ENCODE measurements at places on chromosomes 11 and 22.

GRCh38 chr11:44883277-44883676 lies 67.4 kb downstream of the TP53I11 start:
- no peak for DNase-seq

- DNase-seq, result no peak
These were observed 14.3 kb upstream of the ARRB1 start for GRCh38 chr11:75365711-75366181.

DNA sequence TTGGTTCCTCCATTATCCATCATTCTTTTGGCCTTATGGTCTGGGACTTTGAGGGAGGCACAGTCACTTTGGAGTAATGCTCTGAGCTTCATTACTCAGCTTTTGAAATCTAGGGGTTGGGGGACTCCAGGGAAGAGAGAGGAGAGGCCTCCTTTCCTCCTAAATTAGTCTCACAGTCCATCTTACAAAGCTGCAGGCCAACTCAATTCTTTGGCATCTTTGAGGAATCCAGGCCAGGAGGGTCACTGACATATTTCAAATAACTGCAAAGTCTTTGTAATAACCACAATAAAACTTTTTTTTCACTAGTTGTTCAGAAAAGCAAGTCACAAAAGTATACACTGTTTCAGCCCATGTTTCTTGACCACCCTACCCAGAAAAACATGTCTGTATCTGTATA lies 73.3 kb upstream of the FAR1 start:
- no peak for DNase-seq

- no peak for DNase-seq
These were observed 53.9 kb downstream of the MSANTD4 start for GRCh38 chr11:105968021-105968697.

DNA sequence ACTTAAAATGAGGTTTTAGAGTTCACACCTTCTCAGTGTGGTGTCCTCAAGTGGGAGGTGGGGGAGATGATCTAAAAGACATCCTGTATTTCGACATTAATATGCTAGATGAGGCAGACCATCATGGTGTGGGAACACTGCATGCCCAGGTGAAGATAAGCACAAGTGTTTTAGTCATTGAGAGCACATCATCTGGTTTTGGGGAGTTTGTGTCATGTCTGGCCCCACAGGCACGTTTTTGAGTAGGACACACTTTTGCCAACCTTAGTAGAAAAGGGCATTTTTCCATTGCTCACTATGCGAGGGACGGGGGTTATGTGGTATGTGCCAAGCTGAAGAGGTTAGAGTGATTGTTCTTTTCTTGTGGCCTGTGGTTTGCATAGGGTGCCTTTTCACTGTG lies 189.3 kb downstream of the DBX1 start:
- no peak for DNase-seq

DNA sequence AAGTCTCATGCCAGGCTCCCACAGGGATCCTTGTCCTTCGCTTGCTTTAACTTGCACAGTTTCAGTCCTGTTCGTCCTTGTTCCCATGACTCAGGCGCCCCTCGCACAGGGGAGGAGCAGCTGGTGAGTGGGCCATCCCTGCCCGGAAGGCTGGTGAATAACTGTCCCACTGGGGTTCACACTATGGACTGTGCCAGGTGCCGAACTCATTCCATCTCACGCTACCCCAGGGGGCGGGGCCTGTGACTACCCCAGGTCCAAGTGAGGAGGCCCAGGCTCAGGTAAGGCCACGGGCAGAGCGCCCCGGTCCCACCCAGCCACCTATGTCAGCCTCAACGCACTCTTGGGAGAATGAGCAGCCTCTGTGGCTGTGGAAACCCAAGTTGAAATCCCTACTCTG lies 7.2 kb upstream of the CARD10 start:
- DNase-seq, result no peak

DNA sequence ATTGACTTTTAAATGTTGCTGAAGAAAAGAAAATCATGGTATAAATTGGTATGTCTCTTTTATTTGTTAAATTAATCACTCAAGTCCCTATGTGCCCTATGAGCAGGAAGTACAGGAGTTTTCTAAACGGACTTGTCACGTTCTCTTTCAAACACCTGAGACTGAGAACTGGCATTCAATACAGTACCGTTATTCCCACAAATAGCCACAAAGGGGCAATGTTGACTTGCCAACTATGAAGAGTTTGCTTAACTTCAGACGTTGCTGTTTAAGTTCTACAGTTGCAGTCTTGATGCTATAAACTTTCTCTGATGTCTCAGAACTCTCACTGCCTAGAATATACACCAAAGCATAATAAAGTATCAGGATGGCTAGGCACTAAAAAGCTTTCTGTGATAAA lies 7.6 kb downstream of the OR56A1 start:
- DNase-seq, result no peak

DNA sequence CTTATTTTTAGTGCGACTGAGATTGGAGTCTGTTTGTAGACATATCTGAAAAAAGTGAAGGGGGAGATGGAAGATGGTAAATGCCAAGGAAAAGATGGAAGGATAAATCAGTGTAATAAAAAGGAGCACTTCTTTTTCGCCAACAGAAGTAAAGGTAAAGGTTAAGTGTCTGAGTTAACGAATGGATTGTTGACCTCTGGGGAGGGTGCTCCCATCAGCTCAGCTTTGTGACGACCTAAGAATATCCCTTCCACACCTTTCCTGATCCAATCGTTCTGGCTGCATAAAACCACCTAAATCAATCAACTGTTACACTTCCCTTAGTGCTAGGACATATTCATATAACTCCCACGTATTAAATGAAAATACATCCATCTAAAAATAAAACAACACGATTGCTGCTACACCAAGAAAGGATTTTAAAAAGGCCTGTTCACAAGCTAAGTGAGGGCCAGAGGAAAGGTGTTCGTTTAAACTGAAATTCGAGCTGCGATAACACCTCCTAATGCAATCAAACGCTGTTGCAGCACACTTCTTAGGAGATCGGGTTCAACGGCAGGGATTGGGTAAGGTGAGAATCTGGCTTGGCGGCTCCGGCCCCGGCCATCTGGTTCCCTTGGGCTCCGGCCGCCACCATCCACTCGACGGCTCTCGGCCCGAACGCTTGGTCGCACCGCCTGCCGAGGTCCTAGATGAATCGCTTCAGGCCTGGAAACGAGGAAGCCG lies 658 bp downstream of the C11orf71 start:
- DNase-seq, result no peak

DNA sequence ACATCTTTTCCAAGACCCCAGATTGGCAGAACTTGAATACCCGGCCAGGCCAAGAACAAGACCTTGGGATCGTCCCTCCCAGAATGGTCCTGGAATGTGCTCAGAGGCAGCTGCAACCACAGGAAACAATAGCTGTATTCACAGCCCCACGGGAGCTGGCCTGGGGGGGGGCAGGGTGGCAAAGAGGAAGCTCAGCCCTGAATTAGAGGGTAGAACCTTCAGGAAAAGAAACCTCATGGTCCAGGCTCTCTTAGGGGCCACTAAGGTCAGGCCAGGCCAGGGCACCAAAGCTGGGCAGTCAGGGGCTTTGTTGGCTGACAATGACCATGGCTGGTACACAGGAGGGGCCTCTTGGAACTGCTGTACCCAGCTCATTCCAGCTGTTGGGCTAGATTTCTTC lies 17.3 kb downstream of the RPL27A start:
- DNase-seq, result no peak

DNA sequence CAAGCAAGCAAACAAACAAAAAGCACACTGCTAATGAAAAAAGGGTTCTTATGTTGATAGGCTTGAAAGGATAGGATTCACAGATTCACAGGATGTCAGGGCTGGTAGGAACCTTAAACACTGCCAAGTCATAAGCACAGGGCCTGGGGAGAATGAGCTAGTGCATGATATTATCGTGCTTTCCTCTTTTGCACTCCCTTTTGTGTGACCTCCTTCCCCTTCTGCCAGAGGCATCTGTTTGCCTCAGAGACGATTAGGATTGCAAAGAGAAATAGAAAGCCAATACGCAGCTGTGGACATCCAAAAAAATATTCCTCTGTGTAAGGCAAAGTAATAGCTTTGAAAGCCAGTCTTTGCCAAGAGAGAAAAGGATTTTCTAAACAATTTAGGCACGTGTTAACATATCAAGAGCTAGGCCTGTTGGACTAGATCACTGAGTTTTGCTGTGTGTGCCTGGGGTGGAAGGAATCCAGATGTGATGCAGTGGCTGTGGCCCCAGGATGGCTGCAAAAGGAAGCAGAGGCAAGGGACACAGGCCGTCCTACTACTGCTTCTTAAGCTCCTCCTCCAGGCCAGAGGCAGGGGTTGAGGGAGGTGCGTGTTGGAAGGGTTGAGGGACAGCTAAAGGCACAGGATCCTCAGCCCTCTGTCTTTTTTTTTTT lies 30.6 kb downstream of the MCHR1 start:
- DNase-seq, result no peak

GRCh38 chr22:24443668-24444067 lies 16.3 kb downstream of the ADORA2A start:
- no peak for DNase-seq

DNA sequence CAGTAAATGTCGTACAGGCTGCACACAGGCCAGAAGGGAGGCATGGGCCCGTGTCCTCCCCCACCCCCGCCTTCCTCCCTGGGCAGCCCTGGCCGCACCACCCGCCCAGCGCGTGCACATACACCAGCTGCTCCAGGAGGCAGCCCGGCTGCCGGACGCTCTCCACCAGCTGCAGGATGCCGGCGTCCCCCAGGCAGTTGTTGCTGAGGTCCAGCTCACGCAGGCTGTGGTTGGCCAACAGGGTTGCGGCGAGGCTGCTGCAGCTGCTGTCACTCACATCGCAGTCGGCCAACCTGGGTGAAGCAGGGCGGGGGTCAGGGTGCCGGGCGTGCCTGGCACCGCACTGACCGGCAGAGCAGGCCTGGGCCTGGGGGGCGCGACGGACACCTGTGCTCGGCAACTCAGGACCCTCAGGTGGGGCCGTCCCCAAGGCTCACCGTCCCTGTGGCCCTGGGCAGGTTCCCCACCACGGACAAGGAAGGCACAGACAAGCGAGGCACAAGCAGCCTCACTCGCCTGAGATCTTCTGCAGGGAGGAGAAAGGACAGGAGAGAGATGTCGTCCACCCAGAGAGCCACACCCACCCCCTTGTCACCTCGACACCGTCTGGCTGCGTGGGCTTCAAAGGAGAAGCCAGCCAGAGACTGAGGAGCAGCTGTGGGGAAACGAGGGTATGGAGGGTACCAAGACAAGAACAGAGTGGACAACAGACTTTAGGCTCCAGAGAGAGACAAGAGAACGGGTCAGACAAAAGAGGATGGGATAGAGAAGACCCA lies 12.1 kb downstream of the RNH1 start:
- no peak for DNase-seq

- no peak for DNase-seq
These were observed 65.1 kb downstream of the CLMP start for GRCh38 chr11:123129920-123130319.

DNA sequence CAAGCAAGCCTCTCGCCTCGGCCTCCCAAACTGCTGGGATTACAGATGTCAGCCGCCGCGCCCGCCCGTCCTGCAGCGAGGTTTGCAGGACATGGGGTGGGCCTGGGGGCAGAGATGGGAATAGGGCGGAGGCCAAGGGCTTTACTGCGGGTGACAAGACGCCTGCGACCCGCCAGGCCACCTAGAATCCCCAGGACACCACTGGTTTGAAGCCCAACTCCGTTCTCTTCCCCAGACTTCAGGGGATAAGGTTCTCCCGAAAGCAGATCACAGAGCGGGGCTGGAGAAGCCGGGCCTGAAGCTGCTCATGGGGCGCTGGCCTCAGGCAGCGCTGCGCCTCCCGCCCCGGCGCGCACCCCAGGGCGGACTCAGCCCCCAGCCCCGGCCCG lies 354 bp downstream of the POLR2L start:
- no peak for DNase-seq
